Stimulated activated CD4-positive, alpha-beta T cell treated with anti-CD3 and anti-CD28 coated beads, Interleukin-15, amount 100 ng/mL, for 24 hours (primary cell): ENCODE measurements at places on chromosomes 5 and 9.

GRCh38 chr9:6793203-6793602, 35.4 kb downstream of the KDM4C start:
- DNase-seq: no peak

DNA sequence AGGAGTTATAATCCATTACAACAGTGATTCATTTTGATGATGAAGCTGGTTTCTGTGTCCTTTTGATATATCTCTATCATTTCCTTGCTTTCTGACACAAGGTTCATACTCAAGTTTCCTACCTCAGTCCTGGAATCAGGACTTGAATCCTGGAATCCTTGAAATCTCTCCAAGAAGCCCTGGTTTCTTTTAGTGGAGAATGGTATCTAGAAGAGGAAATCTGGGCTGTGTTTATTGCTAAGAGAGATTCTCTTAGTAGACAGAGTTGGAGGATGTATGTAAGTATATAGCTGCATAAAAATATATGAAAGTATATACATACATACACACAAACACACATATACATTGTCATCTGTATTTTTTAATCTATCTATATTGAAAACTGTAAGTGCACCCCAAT, 114.4 kb downstream of the GCNT1 start:
- no peak for DNase-seq

DNA sequence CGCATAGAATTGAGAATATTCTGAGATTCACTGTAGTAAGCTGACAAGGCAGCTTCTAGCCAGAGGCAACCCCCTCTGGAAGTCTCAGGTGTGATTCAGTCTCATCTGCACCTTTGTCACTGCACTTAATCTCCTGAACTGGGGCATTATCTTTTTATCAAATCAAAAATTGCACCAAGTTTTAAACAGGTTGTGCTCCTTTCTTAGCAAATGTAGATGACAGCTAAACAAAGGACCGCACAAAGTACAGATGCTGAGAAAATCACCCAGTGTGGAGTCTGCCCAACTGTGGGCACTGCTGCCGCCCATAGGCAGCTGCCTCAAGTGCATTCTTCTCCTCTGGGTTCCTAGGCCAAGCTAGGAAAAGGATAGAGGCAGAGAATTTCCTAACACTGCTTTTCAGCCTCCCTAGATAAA, 51.1 kb downstream of the STARD4 start:
- no peak for DNase-seq

GRCh38 chr9:6764523-6764922, 6.8 kb downstream of the KDM4C start:
- DNase-seq: no peak

- no peak for DNase-seq
Observed at GRCh38 chr5:31383734-31384133, 148.2 kb downstream of the DROSHA start.

DNA sequence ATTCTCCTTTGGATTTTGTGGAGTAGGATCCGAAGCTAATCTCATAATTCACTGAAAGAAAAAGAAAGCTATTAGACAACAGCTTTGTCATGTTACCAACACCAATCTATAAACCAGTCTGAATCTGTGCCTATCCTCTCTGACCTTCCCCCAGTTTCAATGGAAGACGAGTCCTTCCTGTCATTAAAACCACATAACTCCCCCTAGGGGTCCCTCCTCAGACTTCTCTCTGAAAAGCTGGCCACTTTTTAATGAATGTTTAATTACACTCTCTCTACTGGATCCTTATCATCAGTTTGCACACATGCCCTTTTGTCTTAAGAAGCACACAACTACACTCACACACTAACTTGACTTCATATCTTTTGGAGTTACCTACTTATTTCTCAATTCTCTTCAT, 98.0 kb upstream of the TSLP start:
- DNase-seq: no peak

- DNase-seq: no peak
Observed at GRCh38 chr9:94627287-94627686, 12.0 kb downstream of the FBP1 start.

DNA sequence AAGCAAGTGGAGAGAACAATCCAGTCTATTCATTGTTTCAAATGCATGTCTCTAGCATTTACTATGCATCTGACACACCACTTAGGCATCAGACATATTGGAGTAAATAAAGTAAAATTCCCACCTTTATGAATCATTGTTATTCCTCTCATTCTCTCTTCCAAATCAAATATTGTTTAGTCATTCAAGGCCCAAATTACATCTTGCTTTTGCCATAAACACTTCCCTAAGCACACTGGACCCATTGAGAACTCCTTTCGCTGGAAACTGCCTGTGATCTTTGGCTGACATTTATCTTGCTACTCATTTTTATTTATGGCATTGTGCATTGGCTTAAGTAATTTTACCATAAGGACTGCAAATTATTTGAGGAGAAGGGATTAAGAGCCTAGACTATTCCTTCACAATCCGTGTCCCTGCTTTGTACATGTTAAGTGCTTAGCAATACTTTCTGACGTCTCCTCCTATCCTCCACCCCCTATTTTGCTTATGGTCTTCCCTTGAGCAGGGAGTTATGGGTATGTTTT, 7.4 kb downstream of the C5orf46 start:
- no peak for DNase-seq

- no peak for DNase-seq
Observed at GRCh38 chr5:94360382-94361130, 257.8 kb downstream of the KIAA0825 start.

DNA sequence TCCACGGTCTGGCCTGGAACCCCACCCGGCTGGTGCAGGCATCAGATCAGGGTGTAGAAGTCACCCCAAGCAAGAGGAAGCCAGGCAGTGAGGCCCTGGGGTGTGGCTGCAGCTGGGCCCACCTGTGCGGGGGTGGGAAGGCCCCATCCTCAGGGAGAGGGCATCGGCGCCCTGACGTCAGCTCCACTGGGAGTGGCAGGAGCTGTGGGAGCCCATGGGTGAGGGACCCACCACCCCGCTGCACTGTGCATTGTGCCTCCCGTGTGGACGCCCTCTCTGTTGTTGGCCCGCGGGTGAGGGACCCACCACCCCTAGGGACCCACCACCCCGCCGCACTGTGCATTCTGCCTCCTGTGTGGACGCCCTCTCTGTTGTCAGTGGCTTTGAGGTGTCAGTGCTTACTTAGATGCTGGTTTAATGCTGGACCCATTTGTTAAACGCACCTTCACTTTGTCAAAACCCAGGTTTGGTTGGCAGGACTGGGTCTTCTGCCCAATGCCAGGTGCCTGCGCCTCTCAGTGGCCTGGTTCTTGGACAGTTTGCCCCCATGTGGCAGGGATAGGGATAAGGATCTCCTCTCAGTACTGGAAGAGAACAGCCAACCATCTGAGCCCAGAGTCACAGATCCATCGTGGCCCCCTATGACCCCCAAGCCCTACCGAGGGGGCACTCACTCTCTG, 6.9 kb upstream of the EXOC3 start:
- DNase-seq: peak; percentile 32

DNA sequence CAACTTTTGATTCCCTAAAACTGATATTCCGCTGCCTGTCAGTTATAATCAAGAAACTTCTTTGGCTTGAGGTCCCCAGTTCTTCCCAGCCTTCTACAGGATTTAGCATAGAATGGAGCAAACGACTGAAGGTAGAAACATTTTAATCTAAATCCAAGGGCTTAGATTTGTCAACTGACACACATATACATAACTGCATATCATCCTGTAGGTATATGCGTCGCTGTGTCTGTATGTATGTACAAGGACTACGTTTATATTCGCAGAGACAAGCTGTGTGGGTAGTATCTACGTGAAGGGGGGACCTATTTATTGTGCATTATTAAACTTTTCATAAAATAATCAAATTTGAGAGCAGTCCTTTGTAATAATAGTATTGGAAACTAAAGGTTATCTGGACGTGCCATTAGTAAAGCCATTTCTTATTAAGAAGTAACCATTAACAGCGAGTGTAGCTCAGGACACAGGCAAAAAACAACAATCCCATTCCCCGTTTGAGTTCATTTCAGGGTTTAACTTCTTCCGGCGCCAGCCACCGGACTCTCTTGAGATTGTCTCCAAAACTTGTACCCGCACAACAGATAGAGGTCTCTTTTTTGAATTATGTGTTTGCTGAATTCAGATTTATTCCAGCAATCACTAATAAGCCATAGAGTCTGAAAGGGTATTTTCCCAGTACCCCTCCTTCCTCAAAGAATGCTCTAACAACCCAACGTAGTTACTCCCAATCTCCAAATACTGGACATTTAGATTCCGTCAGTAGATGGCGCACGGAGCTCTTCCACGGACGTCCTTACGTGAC, 2.1 kb upstream of the MLLT3 start:
- DNase-seq: peak; percentile 57

GRCh38 chr5:107431998-107432397, 238.7 kb downstream of the EFNA5 start:
- no peak for DNase-seq

DNA sequence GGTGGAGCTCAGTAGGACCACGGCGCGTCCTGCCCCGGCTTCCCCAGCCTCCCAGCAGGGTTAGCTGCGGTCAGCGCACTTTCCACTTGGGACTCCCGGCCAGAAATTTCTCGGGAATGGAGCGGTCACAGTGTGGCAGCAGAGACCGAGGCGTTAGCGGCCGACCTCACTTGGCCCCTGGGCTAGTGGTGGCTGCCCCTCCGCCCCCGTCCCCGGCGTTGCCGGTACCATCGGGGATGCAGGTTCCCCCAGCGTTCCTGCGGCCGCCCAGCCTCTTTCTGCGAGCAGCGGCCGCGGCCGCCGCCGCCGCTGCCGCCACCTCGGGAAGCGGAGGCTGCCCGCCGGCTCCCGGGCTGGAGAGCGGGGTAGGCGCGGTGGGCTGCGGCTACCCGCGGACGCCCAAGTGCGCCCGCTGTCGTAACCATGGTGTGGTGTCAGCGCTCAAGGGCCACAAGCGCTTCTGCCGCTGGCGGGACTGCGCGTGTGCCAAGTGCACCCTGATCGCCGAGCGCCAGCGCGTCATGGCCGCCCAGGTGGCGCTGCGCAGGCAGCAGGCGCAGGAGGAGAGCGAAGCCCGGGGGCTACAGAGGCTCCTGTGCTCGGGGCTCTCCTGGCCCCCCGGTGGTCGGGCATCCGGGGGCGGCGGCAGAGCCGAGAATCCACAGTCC, 460 bp downstream of the DMRTA1 start:
- peak; percentile 67 for DNase-seq
